ENCODE measurements at places on chromosomes 16 and 17.

DNA sequence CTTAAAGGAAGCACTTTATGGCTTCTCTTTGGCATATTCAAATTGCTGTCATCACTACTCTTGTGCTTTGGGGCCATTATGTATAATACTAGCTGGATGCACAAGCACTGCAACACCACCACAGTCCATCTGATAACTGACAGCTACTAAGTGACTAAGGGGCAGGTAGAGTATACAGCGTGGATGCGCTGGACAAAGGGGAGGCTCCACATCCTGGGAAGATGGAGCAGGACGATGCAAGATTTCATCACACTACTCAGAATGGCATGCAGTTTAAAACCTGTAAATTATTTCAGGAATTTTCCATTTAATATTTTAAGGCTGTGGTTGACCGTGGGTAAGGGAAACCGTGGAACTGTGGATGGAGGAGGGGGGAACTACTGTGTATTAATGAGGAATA lies 25.0 kb downstream of the MPRIP start:
- DNase-seq: no peak

DNA sequence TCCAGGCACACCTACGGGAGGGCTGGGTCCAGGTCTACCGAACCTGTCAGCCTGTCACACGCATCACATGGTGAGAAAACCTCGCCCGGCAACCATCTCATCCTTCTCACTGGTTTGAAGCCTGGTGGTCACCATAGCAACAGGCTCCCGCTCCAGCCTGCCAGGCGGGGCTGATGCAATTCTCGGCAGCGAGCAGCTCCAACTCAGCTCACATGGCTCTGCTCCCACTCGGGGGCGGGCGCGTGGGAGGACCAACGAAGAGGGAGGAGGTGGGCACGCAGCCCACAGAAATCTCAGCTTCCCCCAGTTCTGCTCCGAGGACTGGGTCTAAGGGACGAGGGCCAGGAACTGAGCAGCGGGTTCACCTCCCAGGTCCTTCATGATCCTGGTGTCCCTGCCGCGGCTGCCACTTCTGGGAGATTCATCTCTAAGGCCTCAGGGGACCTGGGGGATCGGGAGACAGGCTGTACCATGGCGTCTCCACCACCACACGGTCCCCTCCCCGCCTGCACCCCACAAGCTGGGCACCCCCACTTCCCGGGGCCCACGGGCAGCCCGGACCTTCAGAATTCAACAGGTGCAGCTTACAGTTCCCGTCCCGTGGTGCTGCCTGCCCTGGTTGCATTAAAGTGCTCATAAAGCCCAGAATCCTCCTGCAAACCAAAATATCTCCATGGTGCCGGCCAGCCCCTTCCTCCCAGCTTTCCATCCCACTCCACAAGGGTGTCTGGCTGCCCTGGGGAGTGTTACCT lies 25.8 kb downstream of the ABR start:
- peak; percentile 82 for DNase-seq

GRCh38 chr16:49023050-49023449 lies 258.6 kb downstream of the CBLN1 start:
- DNase-seq: peak; percentile 39

DNA sequence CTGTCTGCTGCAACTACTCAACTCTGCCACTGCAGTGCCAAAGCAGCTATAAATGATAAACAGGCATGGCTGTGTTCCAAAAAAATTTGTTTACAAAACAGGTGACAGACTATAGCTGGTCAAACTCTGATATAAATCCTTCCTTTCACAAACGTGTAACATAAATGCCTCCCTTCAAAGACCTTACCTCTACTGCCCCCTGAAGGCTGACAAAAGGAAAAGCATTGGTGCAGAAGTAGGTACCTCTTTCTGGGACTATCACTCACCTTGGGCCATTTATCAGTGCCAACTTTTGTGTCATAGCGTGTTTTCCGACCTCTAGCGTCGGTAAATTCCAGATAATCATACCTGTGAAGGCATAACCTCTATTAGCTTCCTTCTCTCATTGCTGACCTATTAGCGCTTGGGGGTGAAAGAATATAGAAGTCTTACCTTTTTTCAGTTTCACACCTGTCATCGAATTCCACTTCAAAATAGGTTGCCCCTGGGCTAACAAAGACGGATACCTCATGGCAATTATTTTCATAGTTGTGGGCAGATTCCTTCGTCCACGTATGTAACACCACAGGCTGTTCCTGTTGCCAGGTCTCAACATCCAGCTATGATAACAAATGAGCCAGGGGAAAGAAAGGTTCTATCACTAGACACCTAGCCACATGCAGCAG lies 67.9 kb downstream of the ZZEF1 start:
- no peak for DNase-seq

GRCh38 chr16:50848755-50849514 lies 107.0 kb downstream of the CYLD start:
- DNase-seq: no peak

GRCh38 chr17:7021993-7022778 lies 664 bp upstream of the BCL6B start:
- DNase-seq: peak; percentile 79

DNA sequence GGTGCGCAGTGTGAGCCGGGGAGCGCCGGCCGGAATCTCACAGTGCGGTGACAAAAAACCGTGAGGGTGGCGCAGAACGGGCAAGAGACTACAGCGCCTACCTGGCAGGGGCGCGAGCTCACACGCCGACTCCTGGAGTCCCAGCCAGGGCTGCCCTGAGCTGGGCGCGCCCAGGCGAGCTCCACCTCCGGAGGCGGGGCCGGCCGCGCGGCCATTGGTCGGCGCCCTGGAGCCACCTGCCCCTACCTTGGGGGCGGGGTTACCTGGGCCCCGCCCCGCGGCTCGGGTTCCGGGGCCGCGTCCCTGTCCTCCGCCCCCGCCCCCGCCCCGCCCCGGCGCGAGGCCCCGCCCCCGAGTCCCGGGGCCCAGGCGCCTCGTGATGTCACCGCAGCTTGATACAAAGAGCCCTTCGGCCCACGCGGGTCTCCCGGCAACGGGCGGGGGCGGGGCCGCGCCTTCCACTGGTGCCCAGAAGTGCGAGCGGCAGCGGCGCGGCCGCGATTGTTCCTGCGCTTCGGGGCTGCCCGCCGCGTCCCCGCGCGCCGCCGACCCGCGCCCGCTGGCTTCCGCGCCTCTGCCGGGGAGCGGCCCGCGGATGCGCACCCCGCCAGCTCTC lies 96.3 kb downstream of the RAB11FIP4 start:
- peak; percentile 80 for DNase-seq

GRCh38 chr16:52389045-52389444 lies 157.9 kb downstream of the TOX3 start:
- no peak for DNase-seq

GRCh38 chr17:56891751-56892150 lies 22.1 kb downstream of the TRIM25 start:
- DNase-seq: no peak

DNA sequence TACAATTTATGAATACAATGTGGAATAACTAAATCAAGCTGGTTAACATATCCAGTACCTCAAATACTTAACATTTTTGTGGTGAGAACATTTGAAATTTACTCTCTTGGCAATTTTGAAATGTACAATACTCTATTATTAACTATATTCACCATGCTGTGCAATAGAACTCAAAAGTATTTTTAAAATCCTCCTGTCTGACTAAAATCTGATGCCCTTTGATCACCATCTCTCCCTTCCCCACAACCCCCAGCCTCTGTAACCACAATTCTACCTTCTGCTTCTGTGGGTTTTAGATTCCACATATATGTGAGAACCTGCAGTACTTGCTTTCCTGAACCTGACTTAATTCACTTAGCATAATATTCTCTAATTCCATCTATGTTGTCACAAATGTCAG lies 71.6 kb upstream of the ALOX12 start:
- no peak for DNase-seq

GRCh38 chr17:32100971-32101631 lies 41.2 kb upstream of the RHOT1 start:
- no peak for DNase-seq

GRCh38 chr17:76834870-76835269 lies 33.3 kb upstream of the MGAT5B start:
- DNase-seq: peak; percentile 66

DNA sequence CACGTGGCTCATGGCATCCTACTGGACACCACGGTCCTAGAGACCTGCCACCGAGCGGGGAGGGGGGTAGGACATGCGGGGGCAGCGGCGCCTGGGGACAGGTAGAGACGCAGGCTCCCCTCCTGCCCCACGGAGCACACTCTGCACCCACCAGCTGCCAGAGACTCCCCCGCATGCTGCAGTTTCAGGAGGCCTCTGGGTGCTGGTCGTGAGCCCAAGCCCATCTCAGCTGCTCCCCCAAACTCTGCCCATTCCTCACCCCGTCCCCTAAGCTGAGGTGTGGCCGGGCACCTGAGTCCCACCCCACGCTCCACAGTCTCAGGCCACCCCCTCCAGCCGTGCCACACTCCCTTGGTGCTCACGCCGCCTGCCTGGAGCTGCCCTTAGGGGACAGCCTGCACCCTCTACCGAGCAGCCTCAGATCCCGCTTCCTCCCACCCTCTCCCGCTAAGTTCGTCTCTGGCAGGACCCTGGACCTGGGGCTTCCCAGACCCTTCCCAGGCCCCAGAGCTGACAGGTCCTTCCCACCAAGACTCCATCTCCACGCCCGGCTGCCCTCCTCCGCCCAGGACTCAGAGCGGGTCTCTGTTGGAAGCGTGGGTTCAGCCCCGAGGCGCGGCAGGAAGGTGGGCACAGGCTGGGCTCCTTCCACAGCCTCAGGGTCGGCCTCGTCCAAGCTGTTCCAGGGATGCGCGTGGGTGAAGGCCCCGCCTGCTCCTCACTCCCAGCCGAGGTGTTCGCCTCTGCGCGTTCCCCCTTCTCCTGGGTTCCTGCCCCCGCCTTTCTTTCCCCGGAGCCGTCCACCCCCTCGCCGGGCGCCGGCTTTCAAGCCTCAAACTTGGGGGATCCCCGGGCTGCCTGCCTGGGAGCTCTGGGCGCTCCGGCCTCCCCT lies 1.3 kb downstream of the RAB40B start:
- no peak for DNase-seq

- DNase-seq: no peak
Measured at GRCh38 chr17:15213381-15214087, 51.6 kb downstream of the PMP22 start.

- DNase-seq: no peak
Measured at GRCh38 chr16:57358527-57359095, at the start of gene CCL22. Gene CCL22, plus strand, starts transcription at chr16:57358783. Its CDS starts 34 bp downstream, at chr16:57358817.

- DNase-seq: no peak
Measured at GRCh38 chr17:29847527-29848400, 82.3 kb downstream of the SSH2 start.

DNA sequence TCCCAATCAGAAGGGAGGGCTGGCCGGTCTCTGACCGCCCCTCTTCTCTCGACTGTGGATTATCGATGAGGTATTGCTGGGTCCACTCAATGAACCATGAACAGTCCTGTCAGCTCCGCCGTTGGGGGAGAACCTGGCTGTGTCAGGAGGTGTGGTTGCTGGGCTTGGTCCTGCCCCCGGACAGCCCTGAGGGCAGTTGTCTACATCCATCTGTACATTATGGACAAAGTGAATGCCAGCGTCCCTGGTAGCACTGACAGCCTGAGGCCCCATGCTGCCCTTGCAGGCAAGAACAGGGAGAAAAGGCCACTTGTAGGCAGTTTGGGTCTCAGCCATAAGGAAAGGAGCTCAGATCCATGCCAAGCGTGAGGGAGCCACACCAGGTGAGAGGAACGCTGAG lies 38.9 kb downstream of the ST3GAL2 start:
- DNase-seq: no peak

DNA sequence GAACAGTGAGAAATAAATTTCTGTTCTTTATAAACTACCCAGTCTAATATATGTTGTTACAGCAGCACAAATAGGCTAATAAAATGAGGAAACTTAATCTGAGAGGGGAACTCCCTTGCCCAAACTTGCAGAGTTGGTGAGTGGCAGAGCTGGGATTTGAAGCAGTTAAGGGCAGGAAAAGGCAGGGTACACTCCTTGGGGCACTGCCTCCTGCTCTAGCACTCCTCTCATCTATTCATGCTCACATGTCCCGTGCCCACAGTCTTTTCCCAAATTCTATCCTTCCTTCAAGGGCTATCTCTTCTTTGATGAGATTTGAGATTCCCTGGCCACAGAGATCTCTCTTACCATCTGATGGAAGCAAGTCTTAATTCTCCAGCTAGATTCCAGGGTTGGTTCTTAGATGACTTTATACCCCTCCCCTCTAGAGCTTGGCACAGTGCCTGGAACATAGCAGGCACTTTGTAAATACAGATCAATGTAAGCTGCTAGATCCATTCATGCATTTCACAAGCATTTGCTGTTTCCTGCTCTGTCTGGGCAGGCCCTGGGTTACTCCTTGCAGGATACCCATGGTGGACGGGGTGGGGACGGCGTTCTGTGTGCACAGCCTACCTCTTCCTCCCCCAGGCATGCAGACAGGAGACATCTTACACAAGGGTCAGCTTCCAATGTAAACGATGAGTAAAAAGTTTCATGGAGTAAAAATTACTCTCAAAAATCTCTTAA lies 39.2 kb upstream of the ABCC12 start:
- no peak for DNase-seq

DNA sequence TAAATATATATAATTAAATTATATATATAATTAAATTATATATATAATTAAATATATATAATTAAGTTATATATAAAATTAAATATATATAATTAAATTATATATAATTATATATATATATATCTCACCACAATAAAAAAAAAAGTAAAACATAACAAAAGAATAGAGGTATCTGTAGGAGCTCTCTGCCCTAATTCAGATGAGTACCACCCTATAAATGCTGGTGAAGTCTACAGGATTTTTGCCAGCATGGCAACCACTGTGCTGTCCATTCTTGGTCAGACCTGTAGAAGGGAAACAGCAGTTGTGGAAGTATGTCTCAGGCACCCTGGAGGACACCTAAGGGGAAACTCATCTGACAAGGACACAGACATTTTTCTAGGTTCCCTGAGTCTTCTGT lies 259.7 kb downstream of the PRKCA start:
- no peak for DNase-seq
